ENCODE measurements at places on chromosomes 7 and 10.

DNA sequence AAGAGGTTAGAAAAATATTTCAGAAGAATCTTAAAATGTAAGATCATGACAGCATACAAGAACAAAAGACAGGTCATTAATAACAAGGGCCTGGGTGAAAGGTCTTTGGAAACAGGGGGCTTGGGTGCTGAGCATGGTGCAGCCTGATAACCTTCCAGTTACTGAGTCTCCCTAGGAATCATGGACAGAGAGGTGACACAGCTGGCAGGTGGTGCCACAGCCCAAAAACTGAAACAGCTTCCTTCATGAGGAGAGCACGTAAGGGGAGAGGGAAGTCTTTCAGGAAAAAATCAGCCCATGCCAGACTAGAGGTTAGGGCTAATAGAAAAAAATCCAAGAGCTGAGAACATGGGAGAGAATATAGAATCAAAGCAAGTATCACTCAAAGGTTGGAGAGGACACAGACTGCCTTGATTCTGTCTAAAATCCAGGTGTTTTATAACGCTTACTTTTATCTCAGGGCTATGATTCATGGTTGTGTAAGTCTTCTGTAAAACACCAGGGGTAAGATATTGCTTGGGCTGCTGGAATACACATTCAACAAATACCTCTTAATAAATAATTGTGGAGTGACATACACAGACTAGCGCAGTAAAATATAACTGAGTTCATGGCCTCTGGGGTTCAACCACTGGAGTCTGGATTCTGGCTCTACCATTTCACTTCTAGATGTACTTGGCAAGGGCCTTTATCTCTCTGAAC is 88.1 kb downstream of the SEMA3C start:
- DNase-seq: no peak

- peak; percentile 47 for DNase-seq
Observed at GRCh38 chr10:25059990-25060389, 43.6 kb downstream of the THNSL1 start.

DNA sequence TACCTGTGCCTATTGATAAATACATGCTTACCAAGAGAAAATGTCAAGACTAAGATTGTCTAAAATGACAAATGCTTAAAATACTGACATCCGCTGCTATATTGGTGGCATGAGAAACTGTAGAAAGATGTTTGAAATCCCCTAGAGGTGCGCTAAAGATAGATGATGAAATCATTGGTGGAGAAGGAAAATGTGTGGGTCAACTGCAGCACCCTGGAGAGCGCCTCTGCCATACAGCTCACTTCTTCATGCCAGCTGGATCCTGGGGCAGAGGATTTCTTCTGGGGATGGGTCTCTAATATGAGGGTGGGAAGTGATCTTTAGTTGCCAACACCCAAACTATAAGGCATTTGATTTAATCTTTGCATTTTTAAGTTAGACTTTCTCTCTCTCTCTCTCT is 680.4 kb upstream of the POM121L12 start:
- peak; percentile 12 for DNase-seq

DNA sequence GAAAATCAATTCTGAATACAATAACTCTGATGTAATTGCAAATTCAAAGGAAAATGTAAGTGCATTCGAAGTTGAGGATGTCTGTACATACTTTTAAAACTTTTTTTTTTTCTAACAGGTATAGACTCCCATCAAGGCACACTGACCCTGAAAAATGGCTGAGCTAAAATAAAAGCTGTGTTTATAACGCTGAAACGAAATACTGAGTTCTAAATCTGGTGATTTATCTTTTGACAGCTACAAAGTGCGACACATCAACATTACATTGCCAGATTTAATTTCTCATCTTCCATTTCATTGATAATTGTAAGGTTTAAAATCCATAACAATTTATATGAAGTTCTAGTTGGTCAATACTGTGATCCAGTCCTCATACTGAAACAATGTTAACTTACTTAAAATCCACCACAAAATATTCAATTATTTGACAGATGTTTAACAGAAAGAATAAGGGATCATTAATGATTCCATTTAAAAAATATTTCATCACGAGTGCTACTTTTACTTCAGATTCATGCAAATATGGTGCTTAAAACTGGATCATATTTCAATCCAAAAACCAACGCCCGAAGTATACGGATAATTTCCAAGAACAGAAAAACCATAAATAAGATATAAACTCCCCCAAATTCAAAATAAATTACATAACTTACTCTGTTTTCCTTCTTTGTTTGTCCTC is 1.4 kb downstream of the RAB11FIP2 start:
- DNase-seq: no peak

- no peak for DNase-seq
Observed at GRCh38 chr7:82975811-82976468, 186.7 kb downstream of the PCLO start.

DNA sequence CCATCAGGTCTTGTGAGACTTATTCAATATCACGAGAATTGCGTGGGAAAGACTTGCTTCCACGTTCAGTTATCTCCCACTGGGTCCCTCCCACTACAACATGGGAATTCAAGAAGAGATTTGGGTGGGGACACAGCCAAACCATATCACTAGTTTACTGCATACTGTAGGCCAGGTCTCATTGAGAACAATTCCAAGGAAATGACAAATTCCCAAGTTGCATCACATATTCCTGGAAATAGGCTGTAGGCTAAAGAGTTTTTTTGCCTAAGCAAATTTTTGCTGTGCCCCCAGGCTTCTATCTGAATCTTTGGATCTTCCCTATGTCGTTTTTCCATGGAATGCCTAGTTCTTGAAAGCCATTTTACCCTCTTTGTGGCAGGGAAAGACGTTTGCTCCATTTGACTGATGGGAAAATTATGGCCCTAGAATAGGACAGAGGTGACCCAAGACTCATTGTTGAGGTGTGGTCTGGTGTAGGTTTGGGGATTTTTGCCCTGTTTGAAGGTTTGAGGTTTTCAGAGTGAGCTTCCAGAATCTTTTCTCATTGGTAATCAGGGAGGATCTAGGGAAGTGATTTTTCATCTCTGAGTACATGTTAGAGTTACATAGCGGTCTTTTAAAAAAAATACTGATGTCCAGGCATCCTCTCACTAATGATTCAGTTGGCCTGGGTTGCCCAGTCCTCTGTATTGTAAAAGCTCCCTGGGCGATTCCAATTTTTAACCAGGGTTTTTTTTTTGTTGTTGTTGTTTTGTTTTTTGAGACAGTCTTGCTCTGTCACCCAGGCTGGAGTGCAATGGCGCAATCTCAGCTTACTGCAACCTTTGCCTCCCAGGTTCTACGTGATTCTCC is 44.4 kb downstream of the TACR2 start:
- no peak for DNase-seq

- peak; percentile 56 for DNase-seq
Observed at GRCh38 chr7:28041508-28042314, 138.9 kb downstream of the JAZF1 start.

DNA sequence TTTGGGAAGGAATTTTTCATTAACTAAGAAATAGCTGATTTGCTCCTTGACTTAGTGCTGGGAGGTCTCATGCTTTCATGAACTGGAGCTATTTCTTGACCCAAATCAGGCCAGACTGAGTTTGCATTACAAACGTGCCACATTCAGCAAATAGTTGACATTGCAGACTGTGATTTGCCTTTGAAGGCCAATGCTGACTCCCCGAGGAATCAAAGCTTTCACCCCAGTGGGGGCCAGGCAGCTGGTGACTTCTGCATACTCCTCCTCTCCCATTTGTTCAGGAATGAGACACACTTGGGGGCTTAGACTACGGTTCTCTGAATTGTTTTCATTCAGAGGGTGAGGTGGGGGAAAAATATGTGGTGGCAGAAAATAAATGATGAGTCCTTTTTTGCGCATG is 111.0 kb upstream of the JAZF1 start:
- DNase-seq: no peak

GRCh38 chr10:18290651-18291313 is 150.6 kb downstream of the CACNB2 start:
- no peak for DNase-seq

DNA sequence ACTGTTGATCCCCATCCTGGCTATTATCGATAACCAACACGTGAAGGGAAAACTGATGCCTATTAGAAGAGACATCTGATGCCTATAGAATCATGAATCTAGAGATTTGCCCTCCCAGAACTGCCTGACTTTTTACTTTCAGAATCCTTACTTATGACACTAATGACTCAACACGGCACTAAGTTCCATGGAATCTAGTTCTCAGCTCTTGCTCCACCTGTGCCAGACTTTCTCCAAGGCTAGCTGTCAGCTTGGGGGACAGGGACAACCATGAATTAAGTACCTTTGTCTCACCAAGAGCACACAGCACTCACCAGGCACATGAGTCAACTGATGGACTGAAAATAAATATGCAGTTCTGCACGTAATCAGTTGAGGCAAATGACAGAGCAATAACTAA is 184.2 kb downstream of the FRMD4A start:
- no peak for DNase-seq

DNA sequence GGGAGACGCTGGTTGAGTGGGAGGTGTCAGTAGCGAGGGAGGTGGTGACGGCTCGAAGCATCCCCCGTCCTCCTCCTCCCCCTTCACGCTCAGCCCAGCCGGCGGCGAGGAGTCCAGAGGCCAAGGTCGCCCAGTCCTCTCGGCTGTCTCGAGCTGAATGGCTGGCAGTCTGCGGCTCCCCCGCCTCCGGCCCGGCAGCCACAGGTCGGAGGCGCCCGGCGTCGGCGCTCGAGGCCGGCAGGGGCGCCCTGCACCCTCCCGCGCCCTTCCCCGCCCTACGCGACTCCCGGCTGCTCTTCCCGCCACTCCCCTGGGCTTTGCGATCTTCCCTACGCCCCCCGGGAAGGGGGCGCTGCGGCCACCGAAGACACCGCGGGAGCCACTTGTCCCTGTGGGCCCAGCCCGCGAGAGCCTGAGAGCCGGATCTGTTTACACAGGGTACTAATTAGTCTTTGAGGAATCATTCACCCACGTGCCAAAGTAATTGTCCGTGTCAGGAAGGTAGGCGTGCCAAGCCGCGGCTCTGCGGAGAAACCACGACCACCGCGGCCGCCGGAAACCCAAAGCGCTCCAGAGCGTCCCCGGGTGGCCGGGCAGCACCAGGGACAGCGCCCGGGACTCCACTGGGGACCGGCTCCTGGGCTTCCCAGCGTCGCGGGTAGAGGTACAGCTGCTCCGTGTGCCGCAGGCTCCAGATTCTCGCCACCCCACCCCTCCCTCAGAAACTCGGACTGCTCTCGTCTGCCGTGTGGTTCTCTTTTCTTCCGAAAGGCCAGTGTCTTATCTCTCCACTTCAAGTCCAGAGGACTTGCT is at the start of gene NXPH1:
Gene NXPH1, plus strand, starts transcription at position 133 of the 813 bp plus-strand sequence.
- peak; percentile 9 for DNase-seq

GRCh38 chr10:71770255-71770654 is 3.1 kb downstream of the VSIR start:
- DNase-seq: no peak

- DNase-seq: peak; percentile 69
Observed at GRCh38 chr10:13613519-13613918, 26.8 kb downstream of the PRPF18 start.

DNA sequence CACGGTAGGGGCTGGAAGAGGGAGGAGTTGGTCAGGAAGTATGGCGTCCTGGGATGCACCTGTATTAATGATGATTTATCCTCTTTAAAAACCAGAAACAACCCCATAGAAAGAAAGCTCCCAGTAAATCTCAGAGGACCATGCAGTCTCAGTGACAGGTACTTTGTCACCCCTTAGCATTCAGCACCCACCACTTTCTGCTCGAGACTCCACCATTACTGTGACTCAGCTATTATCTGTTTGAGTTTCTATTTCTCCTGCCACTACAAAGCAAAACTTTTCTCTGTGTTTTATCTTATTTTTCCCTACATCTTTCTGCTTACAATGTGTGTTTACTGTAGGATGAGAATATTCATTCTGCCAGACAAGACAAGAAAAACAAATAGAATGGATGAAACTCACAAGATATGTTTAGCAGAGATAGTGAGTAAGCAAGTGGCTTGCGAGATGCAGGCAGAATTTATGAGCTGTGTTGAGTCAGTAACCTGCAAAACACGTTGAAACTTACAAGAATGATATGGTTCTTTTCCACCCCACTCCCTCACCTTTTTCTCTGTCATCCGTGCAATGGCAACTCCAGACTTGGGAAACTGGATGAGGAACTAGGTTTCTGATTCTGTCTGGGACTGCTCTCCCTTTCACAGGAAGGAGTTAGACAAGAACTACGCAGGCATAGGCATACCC is 127.1 kb downstream of the AOAH start:
- DNase-seq: no peak

GRCh38 chr10:43222210-43222720 is 44.6 kb downstream of the RASGEF1A start:
- DNase-seq: no peak

DNA sequence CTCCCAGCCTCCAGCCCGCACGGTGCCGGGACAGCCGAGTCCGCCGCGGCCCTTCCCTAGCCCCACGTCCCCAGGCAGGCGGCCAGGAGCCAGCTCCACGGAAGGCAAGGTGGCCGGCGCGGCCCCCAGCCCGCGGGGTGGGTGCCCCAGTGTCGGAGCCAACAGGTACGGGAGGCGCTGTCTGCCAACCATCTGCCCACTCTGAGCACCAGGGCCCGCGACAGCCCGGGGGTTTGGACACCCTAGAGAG is 75.8 kb downstream of the CALN1 start:
- DNase-seq: no peak

DNA sequence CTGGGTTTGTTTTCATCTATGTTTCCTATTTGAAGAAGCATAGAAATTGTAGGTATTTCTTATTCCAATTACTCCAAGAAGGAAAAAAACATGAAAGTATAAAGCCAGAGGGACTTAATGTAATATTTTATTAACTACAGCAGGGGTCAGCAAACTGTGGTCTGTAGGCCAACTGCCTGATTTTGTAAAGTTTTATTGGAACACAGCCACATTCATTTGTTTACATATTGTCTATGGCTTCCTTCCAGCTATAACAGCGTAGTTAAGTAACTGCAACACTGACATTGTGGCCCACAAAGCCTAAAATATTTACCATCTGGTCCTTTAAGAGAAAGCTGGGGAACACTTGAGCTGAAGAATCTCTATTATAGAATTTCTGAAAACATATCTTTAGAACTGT is 306.2 kb downstream of the BICC1 start:
- no peak for DNase-seq

All from umbilical cord (tissue), 2 donors.